ENCODE measurements at places on chromosomes 11 and 22.

DNA sequence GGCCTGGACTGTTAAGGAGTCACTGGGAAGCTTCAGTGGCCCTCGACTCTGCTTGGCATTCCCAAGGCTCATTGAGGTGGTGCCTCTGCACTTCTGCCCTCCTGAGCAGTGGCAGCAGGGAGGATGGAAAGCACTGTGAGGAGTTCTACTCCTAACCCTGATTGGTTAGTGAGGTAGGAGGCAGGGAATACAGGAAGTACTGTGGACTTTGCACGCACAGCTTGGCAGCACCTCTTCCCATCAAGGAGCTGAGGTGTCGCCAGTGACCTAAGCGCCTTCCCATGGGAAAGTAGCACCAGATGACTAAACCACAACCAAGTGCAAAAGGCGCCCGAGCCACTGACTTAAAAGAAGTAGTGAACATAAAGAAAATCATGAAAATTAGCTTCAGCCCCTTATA, 152.5 kb upstream of the CADM1 start:
- DNase-seq = no peak

DNA sequence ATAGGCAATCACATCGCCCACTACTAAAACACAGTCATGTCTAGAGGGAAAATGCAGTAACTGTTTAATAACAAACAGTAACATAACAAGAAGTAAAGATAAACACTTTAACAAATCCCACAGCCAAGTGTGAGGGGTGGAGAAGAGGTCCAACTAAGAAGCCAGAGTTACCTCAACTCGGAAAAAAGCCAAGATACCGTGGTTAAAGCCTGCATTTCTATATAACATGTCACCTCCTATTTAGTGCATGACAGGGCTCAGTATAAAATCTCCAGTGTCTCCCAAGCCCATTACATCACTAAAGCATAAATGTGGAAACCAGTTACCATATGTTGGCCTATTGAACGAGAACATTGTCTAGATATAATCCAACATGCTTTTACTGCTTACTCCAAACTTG, 281.7 kb downstream of the LRRC4C start:
- no peak for DNase-seq

DNA sequence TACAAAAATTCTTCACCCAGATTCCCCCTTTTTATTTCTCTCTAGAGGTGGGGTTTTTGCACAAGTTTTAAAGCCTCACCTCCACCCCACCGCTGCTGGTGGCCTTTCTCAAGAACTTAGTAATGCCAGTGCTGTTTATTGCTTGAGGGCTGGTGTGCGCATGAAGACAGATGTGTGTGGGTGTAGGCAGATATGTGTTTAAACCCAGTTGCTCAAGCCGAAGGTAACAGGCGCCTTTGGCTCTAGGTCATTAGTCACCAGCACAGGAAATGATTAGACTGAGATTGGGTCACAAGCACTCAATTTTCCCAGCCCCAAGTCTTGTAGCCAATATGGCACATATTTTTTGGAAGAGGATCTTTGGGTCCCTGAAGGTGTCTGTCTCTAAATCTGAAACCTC, 2.7 kb upstream of the CLMP start:
- DNase-seq = no peak

GRCh38 chr11:6402561-6402981, 12.3 kb downstream of the SMPD1 start:
- no peak for DNase-seq

Data from sigmoid colon (tissue), 7 donors.